Activated CD4-positive, alpha-beta T cell treated with anti-CD3 and anti-CD28 coated beads, Interleukin-2, Interleukin-4, amounts not matched to agents 100 ng/mL and 50 ng/mL, durations not matched to agents 16 hours and 8 hours (primary cell): ENCODE measurements at places on chromosomes 3 and 15.

DNA sequence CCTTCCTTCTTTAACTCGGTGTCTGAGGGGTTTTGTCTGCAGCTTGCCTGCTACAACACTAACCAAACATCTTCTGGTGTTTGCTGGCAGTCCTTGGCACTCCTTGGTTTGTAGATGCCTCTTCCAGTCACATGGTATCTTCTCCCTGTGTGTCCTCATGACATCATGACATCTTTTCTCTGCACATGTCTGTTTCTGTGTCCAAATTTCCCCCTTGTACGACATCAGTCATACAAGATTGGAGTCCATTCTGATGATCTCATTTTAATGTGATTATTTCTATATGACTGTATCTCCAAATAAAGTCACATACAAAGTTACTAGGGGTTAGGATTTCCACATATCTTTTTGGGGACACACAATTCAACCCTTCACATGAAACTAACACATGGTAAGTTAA, 152.3 kb upstream of the LRRN1 start:
- no peak for DNase-seq

- no peak for DNase-seq
Observed at GRCh38 chr15:63447017-63447676, 57.2 kb upstream of the USP3 start.

DNA sequence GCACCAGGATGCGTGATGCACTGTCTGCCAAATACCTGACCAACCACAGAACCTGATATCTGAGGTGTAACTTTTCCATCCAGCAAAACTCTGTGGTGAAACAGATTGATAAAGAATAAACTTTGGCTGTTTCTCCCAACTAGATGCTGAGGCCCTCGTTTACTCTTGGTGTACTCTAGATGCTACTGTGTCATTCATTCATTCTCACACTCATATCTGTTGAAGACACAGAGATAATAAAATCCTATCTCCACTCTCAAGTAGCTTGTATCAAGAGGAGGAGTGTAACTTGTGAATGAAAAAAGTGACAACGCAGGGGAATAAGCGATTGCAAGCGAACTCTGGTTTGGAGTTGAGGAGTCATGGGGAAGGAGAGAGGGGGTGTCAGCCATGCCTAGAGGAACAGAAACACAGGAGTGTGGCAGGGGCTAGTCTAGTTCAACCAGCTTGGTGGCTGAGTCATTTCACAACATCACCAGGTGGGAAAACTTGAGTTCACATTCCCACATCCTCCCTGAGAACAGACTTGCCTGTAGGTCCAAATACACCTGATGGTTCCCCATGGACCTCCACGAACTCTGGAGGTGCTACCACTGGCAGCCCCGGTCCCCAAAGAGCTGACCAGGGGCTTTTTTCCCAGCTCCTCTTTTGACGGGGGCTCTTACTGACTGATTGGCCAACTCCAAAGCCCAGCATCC, 73.3 kb upstream of the SNRK start:
- DNase-seq = no peak

DNA sequence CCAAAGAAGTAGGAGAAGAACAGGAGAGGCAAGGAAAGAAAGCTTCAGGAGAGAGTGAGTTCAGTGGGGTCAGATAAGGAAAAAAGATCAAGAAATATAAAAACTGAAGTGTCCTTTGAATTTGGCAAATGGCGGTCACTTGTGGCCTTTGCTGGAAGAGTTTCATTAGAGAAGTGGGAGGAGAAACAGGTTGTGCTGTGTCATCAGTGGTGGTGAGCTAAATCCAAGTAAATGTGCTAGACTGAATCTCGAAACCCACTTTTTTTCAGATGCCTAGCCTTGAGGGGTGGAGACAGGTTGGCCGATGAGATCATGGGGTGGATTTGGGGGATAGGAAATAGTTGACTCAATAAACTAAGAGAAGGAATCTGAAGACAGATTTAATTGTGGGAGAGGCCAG, 43.7 kb downstream of the CHRD start:
- no peak for DNase-seq

DNA sequence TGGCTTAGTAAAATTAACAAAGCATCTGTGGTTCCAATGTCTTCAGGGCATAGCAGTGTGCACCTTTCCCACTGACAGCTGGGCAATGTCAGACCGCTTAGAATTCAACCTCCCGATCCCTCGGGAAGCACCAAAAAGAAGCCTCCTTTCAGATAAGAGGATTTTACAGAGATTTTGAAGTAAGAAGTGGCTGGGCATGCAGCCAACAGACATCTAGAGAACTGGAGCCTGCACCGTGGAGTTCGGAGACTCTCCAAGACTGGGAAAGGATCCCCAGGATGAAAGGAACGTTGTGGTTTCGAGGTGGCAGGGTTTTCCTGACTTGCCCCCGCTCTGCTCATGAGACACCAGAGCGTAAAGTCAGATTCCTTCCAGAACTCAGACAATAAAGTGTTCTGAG, 5.3 kb downstream of the FAM174B start:
- DNase-seq = no peak
